ENCODE measurements at places on chromosomes 4 and X. TPM values are rescaled to one million over a fixed set of nuclear protein-coding genes. Genes with fewer than 3 reads are reported as not detected.

DNA sequence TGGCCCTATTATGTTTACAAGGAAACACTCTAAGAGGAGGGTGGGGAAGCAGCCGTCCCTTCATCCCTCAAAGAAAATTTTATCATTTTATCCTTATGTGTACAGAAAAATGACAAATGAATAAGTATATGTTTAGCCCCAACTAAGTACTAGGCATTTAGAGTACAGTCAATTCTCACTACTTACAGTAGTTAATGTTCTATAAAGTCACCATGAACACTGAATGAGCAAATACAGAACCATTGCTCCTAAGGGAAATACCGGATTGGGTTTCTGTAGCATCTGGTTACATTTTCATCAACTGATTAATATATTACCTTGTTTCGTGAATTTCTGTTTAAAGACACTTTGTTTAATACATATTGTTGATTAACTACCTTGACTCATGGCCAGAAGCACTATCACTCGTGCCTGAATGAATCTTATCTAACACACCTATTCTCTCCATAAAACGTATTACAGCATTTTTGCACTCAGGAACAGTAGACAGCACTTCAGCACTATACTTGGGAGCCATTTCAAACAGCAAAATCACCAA, 109.3 kb downstream of the ASB9 start:
- DNase-seq, result no peak

- no peak for DNase-seq
Observed at GRCh38 chr4:119471259-119471658, 149.3 kb upstream of the FABP2 start.

DNA sequence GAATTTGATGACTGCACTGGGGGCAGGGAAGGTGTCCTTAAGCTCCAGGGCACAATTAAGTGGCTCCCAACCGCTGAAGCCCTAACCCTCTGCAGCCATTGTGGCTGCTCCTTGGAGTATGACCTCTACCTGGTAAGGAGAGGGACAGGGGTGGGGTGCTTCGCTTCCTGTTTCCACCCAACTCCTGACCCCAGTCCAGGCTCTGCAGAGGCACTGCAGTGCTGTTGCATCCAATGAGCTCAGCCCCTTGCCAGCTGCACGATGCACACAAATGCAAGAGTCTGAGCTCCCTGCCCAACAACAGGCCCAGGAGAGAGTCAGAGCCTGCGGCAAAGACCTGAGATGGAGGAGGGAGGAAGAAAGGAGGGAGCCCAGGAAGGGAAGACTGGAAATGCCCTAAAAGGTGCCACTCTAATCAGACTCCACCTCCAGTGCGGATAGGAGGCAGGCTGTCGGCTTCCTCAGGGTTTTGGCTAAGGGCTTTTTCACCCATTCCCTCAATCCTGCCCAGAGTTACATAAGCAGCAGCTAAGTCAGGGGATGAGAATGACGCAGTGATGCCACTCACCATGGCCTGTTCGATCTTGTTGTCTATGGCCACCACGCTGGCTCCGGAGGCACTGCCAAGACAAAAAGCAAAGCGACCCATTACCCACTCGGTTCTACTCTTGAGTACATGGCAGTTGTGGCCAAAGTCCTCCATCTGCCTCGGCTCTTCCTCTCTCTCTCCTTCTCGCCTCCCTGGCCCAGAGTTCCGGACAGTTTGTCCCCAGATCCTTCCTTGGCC, 60.1 kb downstream of the TSC22D3 start:
- DNase-seq, result no peak

RNF150 gene
- total RNA-seq, result 73.3 TPM

TET2 gene
- 13.2 TPM for total RNA-seq

DNA sequence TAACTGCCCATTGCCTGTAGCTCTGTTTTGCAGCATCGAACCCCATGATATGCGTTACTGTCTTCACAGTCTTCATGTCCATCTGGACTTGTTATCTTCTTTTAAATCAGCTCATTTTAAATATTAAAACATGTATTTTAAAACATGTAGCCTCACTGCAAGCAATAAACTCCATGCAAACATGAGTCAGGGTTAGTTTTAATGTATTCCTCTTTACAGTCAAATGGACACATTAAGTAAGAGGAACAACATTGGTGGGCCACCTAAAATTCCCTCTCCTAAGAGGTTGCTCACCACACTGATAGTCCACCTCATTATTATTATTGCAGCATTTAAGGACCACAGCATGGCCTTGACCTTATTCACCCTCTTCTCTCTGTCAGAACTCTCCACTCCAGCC, 74.1 kb downstream of the CLCN5 start:
- no peak for DNase-seq

- DNase-seq, result no peak
Observed at GRCh38 chr4:136319789-136320464, 1212.4 kb downstream of the PCDH18 start.

- DNase-seq, result no peak
Observed at GRCh38 chrX:95332530-95332929, 1352.1 kb upstream of the DIAPH2 start.

DNA sequence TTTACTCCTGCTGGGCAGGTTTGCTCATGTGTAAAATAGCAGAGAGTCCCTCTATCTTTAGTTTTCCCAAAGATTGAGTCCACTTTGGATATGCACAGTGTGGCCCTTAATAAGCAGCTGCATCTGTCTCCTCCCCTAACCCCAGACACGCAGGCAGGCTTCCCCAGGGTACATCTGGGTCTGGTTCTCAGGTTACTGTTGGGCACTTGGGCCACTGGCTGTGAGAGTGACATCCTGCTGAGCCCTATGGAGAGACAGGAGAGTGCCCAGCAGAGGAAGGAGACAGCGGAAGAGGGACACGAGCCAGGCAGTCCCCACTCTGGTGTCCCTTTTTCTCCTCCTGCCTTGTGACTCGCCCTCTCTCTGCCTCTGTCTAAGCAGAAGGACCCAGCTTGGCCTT, 16.0 kb downstream of the XK start:
- DNase-seq, result no peak

- no peak for DNase-seq
Observed at GRCh38 chrX:626745-627509, 3.7 kb upstream of the SHOX start.

- DNase-seq, result no peak
Observed at GRCh38 chrX:31423609-31424189, 351.9 kb upstream of the FTHL17 start.

CENPVL1 gene
- not detected for total RNA-seq

DNA sequence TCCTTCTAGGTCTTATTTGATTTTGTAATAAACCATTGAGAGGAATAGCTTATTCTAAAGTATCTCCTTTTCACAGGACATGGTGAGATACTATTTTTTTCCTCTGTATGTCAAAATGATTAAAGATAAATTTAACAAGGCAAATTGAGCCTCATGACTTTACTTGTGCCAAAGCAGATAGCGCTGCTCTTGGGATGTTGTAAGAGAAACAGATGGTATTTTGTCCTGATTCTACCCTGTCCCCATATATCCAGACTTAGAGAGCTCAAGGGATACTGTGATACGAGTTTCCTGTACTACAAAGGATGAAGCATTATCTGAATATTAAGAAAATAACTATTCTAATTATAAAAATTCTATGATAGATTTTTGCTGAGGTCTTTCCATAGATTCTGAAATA, 34.0 kb downstream of the EMCN start:
- DNase-seq, result no peak

DNA sequence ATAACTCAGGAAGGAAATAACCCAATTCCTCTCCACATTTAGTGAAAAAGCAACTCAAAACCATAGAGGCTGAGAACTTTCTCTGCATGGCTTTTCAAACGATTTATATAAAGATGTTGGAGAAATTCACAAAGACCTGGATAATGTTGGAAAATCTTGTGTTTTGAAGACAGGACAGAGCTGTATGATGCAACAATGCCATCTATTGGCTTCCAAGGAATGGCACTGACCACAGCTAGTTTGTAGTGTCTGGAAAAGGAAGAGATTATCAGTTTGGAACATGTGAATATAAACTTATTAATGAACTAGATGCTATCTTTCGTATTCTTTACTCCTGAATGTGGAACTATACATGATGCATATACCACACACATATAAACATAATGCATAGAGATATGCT, 503.6 kb downstream of the IL1RAPL1 start:
- DNase-seq, result peak; percentile 4

DNA sequence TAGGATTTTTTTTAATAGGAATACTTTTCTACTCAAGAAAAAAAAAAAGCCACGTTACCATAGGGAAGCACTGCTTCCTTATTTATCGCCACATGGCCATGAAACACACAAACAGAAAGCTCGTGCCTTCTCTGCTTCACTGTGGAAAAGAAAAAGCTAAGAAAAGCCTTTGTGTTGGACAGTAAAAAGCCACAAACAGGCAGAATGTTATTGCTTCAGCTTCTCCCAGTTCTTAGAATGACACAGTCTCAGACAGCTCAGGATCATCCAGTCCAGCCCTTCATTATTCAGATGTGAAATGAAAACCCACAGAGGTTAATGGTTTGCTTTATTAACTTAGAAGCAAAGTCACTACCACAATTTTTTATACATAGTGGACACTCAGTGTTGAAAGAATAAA, 181.6 kb upstream of the NOCT start:
- no peak for DNase-seq

GRCh38 chr4:123299212-123299691, 97.3 kb upstream of the SPRY1 start:
- DNase-seq, result no peak

All from heart left ventricle (tissue), 16 donors.